ENCODE measurements at places on chromosomes 6 and 20.

GRCh38 chr20:34511891-34512265, 4.3 kb upstream of the DYNLRB1 start:
- no peak for DNase-seq

DNA sequence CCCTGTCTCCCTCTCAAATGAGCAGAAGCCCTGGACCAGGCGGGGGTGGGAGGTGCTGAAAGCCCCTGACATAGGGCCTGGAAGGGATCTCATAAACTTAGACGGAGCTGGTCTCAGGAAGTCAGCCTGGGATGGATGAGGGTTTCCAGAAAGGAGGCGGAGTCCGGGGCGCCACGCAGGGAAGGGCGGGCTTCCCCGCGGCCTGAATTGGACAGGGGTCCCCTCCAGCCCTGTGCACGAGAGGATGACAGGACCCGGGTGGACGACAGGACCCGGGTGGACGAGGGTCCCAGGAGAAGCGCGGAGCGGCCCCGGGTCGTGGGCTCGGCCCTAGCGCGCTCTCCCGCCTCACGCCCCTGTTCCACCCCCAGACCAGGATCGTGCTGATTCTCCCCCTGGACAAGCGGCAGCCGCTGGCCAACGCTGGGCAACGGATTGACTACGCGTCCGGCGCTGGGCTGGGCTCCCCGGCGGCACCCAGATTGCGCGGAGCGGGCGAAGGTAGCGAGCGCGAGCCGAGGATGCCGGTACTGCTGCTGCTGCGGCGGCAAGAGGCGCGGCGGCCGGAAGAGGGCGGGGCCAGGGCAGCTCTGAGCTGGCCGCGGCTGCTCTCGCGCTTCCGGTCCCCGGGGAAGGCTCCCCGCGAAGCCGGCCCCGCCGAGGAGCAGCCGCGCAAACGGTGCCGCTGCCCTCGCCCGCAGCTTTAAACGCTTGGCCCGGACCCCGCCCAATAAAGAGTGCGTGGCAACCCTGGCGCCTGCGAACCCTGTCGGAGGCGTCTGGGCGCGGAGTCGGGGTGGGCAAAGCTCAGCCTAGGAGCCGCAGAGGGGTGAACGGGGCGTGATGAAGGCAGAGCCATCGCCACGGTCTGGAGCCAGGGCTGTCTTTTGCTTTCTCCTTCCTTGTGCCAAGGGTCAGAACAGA, 1.3 kb downstream of the C20orf144 start:
- DNase-seq = peak; percentile 82

DNA sequence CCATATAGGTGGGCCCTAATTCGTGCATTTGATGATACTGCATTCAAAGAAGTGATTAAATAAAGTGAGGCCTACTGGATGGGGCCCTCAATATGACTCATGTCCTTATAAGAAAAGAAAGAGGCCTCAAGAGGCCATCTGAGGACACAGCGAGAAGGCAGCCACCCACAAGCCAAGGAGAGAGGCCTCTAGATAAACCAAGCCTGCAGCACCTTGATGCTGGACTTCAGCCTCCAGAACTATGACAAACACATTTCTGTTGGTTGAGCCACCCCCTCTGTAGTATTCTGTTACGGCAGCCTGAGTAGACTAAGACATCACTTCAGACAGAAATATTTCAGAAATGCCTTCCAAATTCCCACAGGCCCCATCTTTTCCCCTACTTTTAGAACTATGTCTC, 82.5 kb upstream of the PLEKHG1 start:
- DNase-seq = no peak

- no peak for DNase-seq
Measured at GRCh38 chr6:106439459-106439858, 78.9 kb downstream of the CRYBG1 start.

DNA sequence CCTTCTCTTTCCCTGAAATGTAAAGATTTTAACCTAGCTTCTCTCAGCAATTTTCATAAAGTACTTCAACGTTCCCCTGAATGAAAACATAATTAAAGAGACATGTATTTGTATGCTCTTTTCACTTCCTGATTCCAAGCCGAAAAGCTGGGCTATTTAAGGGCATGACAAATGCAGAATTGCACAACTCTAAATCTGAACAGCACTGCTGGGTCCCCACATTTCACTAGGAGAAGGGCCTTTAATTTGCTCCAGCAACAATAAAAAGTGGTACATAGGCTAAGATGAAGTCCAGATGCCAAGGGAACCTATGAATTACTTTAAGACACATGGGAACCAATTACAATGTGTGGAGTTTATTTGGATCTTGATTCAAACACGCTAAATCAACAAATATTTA, 42.0 kb downstream of the IRAK1BP1 start:
- DNase-seq = no peak

GRCh38 chr6:16998461-16998860, 103.4 kb upstream of the STMND1 start:
- no peak for DNase-seq

- DNase-seq = no peak
Measured at GRCh38 chr20:53599378-53599777, 5.7 kb upstream of the ZNF217 start.

GRCh38 chr6:4615891-4616290, 160.3 kb upstream of the CDYL start:
- DNase-seq = no peak

- DNase-seq = no peak
Measured at GRCh38 chr20:36479938-36480337, 61.4 kb upstream of the MYL9 start.

DNA sequence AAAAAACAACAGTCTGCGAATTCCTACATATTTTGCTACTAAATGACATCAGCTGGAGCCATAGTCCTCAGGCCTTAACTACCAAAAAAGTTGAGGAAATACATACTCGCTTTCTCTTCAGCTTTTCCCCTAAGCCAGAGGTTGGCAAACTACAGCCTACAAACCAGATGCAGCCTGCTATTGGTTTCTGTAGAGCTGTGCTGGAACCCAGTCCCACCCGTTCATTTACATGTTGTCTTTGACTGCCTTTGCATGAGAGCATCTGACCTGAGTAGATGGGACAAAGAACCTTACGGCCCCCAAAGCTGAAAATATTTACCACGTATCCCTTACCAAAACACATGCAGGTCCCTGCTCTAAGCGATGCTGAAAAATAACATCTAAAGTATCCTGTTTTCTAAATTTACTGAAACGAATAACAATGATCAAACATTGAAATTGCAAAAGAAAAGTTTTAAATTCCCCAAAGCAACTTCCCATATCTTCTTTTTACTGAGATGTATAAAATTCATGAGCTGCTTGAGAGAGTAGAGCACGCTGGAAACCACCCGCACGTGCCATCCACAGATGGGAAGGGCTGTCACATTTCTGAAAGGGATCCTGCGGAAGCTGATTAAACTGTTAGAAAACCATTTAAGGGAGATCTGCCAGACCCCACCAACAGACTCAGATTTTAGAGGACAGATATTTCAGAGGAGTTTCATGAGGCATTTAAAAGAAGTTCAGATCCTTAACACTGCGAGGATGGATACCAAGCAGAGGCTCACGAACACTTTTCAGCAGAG, 124.1 kb downstream of the PRKN start:
- DNase-seq = no peak

DNA sequence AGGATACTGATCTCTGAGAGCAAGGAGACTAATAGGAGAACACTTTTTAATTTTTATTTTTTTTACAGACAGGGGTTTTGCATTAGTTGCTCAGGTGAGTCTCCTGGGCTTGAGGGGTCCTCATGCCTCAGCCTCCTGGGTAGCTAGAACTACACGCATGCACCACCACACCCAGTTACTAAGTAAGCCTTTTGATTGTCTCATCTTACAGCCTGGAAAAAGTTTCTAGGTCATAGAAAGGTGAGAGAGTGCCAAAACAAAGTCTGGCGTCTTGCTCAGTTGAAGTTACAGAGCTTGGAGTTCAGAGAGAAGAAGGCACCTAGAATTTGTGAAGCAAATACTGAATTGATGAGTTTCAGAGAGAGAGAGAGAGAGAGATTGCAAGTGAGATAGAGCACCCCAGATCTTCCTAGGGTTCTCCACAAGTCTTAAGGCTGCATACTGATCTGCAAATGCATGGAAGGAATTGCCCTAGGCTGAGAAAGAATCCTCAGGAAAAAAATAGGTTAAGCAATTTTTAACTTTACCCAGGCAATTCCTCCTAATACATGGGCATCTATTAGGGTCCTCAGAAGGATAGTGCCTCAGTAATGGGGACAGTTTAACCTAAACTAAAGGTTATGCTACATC, 37.6 kb upstream of the PHIP start:
- no peak for DNase-seq

- DNase-seq = no peak
Measured at GRCh38 chr6:5280920-5281319, 19.6 kb downstream of the FARS2 start.

- no peak for DNase-seq
Measured at GRCh38 chr6:134523903-134524650, 206.2 kb upstream of the SGK1 start.

DNA sequence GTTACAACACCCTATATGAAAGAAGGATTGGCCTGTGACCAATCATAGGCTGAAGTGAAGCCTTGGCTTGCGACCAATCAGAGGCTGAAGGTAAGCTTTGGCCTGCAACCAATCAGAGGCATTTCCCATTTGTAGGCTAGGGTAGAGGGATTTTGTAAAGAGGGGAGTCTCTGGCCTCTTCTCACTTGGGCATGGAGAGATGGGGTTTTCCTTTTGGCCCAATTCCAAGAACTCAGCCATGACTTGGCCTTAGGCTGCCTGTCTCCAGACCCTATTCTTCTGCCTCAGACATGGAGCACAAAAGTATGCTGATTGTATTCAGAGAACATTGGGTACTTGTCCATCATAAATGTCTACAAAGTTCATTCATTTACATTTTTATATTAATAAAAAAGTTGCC, 308.3 kb downstream of the UTRN start:
- no peak for DNase-seq

DNA sequence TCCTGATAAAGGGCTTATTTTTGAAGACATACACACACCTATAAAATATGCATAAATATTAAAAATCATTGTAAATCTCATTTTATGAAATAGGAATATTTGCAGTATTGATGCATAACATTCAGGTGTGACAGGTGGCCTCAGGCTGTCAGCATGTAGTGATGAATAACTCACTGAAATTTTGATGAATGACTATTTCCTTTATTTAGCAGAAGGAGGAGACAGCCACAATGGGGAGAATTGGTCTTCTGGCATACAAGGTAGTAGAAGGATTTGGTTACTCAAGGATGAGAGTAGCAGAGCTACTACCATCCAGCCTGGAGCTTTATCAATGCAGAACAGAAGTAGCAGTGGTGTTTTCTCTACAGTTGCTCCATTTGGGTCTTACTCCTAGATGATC, 47.2 kb downstream of the RGS17 start:
- no peak for DNase-seq

DNA sequence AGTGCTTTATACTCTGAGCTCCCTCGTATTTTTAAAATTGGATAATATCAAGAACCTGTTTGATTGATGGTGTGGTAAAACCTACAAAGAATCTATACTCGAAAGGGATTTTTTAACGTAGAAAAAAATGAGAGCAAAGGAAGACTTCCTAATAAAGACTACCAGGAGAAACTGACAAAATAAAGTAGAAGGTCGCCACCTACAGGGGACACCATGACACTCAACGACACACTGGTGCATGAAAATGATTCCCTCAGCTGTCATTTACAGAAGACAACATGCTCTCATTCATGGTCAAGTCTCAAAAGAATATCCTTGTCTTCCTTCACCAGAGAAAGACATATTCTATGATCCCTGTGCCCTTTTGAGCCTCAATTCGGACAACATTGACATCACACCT, 10.1 kb upstream of the NHSL1 start:
- DNase-seq = peak; percentile 34

DNA sequence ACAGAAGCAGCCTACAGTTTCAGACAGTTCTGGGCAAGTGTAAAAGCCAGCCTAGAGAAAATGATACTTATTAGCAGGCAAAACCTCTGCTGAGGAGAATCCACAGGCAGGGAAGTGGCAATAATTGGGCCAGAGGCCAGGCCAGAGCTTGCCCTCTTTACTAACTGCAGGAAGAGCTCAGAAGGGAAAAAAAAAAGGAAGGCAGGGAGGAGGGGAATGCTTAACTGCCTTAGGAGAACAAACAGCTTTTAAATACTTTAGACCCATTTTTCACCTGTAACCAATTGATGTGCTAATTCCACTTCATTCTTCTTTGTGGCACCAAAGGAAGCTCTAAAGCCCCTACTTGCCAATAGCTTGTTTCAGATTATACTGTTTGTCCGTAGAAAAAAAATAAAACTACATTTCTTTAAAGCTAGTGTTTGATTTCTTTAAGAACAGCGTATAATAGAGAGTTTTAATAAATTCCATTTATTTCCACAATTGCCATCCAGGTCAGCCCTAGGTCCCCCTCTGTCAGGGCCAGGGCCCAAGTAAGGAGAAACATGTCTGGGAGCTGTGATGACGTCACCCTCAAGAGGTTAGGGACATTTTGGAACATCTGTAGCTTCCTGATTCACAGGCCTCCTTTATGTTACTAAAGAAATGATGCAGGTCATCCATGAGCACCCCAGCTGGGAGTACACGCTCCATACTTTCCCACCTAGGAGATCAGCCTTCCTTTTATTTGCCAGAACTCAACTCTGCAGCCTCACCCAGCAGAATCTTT, 384.3 kb downstream of the CDC5L start:
- no peak for DNase-seq

DNA sequence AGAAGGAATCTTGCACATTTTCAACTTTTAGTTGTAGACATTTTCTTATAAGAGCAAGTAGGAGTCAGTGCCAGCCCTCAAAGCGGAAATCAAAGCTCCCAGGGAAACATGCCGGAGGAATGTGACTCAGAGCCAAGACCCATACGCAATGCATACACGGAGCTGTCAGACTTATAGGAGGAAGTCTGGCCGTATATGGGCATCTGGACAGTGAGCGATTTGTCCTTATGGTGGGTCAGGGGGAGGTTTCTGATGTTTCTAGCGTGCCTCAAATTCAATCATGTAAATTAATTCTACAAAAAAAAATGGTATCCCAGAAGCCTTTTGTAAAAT, 3.6 kb upstream of the CCN2 start:
- no peak for DNase-seq

- peak; percentile 80 for DNase-seq
Measured at GRCh38 chr6:158817728-158818580, 1.2 kb downstream of the EZR start.

- DNase-seq = no peak
Measured at GRCh38 chr6:54151861-54152260, 40.6 kb downstream of the MLIP start.

Data from central memory CD4-positive, alpha-beta T cell (primary cell).